ENCODE measurements at places on chromosomes 4 and X. TPM values are rescaled to one million over a fixed set of nuclear protein-coding genes. Genes with fewer than 3 reads are reported as not detected.
A peak's percentile ranks its signal among the peaks of the same experiment; 100 is the strongest.

GRCh38 chr4:152197211-152197610, 338.7 kb downstream of the FBXW7 start:
- H3K27me3 ChIP-seq: no peaks in the 10 kb centered on the region
- no peaks in the 10 kb centered on the region for H3K4me1 ChIP-seq
- DNase-seq: no peak
- no peak overlapping the region for H3K4me3 ChIP-seq

DNA sequence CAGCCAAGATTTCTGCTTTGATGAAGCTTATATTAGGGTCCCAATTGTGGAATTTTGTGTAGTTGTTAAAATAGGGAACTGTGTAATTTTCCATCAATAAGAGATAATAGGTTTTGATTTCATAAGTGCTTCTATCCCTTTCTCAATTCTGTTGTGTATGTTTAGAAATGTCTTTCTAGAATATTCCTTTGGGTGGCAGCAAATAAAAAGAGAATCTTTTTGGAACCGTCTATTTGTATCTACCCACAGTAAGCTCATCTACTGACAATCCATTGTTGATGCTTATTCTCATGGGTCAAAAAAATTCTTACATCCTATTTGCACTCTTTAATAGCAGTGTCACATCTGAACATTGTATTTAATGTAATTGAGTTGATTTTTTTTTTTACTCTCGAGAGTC, 61.7 kb downstream of the TMA16 start:
- H3K36me3 ChIP-seq: no peaks in the 10 kb centered on the region
- H3K4me3 ChIP-seq: no peak overlapping the region
- no peaks in the 10 kb centered on the region for H3K4me1 ChIP-seq

GRCh38 chr4:42133006-42133405, 19.4 kb downstream of the BEND4 start:
- H3K4me3 ChIP-seq: no peak overlapping the region
- H3K27me3 ChIP-seq: no peaks in the 10 kb centered on the region
- H3K27ac ChIP-seq: no peak overlapping the region
- no peak for DNase-seq
- no peaks in the 10 kb centered on the region for H3K4me1 ChIP-seq
- H3K36me3 ChIP-seq: no peaks in the 10 kb centered on the region

DNA sequence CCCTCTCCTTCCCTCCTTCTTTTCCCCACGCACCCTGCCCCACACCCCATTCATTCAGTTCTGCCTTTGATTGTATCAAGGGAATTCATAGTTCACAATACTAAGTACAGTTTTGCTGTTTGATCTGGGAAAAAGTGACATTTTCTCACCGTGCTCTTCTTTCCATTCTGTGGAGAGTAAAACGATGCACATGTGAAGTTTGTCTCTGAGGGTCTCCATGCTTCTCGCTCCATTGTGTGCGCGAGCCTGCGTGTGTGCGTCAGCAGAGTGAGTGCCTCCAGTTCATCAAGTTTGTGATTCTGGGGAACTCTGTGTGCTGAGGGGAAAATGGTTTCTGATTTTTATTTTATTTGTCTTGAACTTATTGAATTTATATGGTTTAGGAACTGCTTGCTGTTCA, 1.9 kb downstream of the STK26 start:
- H3K4me1 ChIP-seq: no peaks in the 10 kb centered on the region
- H3K27me3 ChIP-seq: no peaks in the 10 kb centered on the region
- H3K4me3 ChIP-seq: no peak overlapping the region
- no peak for DNase-seq
- no peak overlapping the region for H3K27ac ChIP-seq

DNA sequence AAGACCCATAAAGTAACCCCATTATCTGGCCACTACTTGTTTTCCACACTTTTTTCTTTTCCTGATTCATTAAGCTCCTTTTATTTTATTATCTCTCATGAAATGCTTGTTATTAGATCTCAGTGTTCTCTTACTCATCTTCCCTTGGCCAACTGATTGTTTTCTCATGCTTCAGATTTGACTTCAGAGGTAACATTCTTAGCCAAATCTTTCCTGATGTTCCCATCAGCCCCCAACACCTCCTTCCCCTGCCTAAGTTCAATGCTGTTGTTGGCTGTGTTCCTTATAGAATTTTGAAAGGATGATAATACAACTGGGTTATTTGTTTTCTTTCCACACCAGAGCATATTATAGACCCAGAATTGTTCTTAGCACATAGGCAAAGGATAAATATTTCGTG, 75.6 kb downstream of the BMPR1B start:
- H3K4me3 ChIP-seq: no peak overlapping the region
- DNase-seq: no peak
- H3K36me3 ChIP-seq: no peaks in the 10 kb centered on the region
- no peak overlapping the region for H3K27ac ChIP-seq

The L1CAM gene
- 4.5 TPM for total RNA-seq

- no peaks in the 10 kb centered on the region for H3K27me3 ChIP-seq
- no peak for DNase-seq
- H3K4me3 ChIP-seq: no peak overlapping the region
- H3K27ac ChIP-seq: no peak overlapping the region
- no peaks in the 10 kb centered on the region for H3K4me1 ChIP-seq
Measured at GRCh38 chr4:169955521-169955920, 70.7 kb downstream of the MFAP3L start.

The RAB40A gene
- 29.5 TPM for total RNA-seq

DNA sequence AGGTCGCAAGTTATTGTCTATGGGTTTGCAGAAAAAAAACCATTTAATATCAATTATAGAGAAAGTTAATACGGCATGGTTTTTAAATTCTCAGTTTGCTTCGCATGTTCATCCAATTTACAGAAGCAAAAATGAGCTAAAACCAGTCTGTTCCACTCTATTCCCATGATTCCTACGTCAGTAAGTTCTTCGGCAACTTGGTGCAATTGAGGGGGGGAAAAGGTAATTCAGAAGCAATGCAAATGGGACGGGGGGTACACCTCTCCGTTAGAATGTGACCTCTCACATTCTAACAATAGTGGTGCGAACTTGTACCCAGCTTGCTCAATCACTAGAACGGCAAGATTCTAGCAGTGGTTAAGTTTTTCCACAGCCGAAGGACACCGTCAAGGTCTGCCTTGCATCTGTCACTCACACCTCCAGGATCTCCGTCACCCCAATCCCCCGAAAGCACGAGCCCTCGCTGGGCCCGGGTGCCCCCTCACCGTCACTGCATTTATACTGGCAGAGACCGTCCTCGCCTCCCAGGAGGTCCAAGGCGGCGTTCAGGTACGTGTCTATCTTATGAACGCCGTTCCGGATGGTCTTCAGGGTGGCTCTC, 653 bp downstream of the PLA2G12A start:
- peak overlapping the region; percentile 81 for H3K27ac ChIP-seq
- H3K4me1 ChIP-seq: no peaks in the 10 kb centered on the region
- no peaks in the 10 kb centered on the region for H3K36me3 ChIP-seq
- H3K27me3 ChIP-seq: no peaks in the 10 kb centered on the region

- peak; percentile 58 for DNase-seq
- H3K4me1 ChIP-seq: peaks cover 11% of the 10 kb centered on the region
- no peak overlapping the region for H3K4me3 ChIP-seq
- peak overlapping the region; percentile 73 for H3K27ac ChIP-seq
Measured at GRCh38 chr4:140163029-140163810, 9.2 kb upstream of the MAML3 start.

DNA sequence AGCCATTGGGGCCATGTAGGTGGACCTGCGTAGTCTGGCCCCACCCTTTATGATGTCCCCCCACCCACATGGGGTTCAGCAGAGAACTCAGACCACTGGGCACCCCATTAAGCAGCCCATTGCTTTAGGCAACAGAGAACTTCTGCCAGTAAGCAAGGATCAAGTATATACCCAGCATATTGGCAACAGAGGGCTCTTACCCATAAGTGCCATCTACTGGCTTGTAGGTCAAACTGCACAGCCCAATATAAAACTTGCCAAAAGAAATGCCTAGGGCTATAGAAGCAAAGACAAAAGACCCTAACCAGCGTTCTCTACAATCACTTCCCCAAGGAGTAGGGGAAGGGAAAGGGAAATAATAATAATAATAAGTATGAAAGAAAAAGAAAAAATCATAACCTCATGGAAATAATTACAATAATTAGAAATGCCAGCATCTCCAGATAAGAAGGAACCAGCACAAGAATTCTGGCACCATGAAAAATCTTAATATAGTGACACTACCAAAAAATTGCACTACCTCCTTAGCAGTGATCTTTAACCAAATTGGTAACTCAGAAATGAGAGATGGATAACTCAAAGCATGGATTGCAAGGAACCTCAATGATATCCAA, 1090.7 kb downstream of the FAT4 start:
- H3K27me3 ChIP-seq: no peaks in the 10 kb centered on the region
- H3K27ac ChIP-seq: no peak overlapping the region
- DNase-seq: no peak
- no peaks in the 10 kb centered on the region for H3K4me1 ChIP-seq
- H3K36me3 ChIP-seq: no peaks in the 10 kb centered on the region
- H3K4me3 ChIP-seq: no peak overlapping the region

- H3K36me3 ChIP-seq: no peaks in the 10 kb centered on the region
- no peaks in the 10 kb centered on the region for H3K4me1 ChIP-seq
- no peak for DNase-seq
- no peaks in the 10 kb centered on the region for H3K27me3 ChIP-seq
- H3K27ac ChIP-seq: no peak overlapping the region
Measured at GRCh38 chr4:142141224-142141623, 504.8 kb downstream of the IL15 start.

- H3K27ac ChIP-seq: no peak overlapping the region
- H3K4me3 ChIP-seq: no peak overlapping the region
- DNase-seq: no peak
- no peaks in the 10 kb centered on the region for H3K27me3 ChIP-seq
- H3K36me3 ChIP-seq: no peaks in the 10 kb centered on the region
Measured at GRCh38 chr4:101142259-101142658, 205.1 kb downstream of the PPP3CA start.

- H3K4me3 ChIP-seq: no peak overlapping the region
- no peaks in the 10 kb centered on the region for H3K27me3 ChIP-seq
- no peaks in the 10 kb centered on the region for H3K4me1 ChIP-seq
- peak; percentile 13 for DNase-seq
- no peak overlapping the region for H3K27ac ChIP-seq
Measured at GRCh38 chrX:32137525-32137924, 1065.7 kb upstream of the FTHL17 start.

The PLS3 gene
- 49.2 TPM for total RNA-seq

The ANK2 gene
- 28.0 TPM for total RNA-seq

DNA sequence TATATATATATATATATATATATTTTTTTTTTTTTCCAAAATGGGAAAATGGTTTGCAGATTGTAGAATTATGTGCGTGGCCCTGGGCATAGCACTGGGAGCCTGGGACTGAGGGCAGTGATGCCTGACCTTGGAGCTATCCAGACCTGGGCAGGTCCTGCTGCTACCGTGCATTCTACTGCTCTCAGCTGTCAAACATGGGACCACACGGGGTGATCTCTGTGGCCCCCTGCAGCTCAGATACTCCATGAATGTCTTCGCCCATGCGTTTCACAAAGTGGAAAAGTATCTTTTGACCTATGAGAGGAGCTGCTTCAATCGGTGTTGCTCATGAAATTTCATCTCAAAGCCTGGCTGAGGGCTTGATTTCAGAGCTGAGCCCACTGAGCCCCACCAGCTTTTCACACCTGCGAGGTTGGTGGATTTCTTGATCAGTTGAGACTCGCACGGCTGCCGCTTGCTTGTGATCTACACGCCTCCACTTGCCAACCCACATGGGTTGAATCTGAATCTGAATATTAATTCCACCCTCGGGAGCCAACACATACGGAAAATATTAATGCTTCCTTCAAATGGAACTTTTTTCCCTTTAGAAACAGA, 35.7 kb downstream of the ING2 start:
- no peaks in the 10 kb centered on the region for H3K27me3 ChIP-seq
- H3K4me1 ChIP-seq: peaks cover 4% of the 10 kb centered on the region
- DNase-seq: no peak
- no peaks in the 10 kb centered on the region for H3K36me3 ChIP-seq
- H3K4me3 ChIP-seq: no peak overlapping the region

GRCh38 chrX:53997724-53998123, 46.5 kb downstream of the PHF8 start:
- H3K27ac ChIP-seq: no peak overlapping the region
- no peak for DNase-seq
- H3K27me3 ChIP-seq: no peaks in the 10 kb centered on the region
- H3K4me3 ChIP-seq: no peak overlapping the region

GRCh38 chr4:153733751-153734448, 25.9 kb downstream of the RNF175 start:
- no peaks in the 10 kb centered on the region for H3K27me3 ChIP-seq
- H3K4me3 ChIP-seq: no peak overlapping the region
- no peak overlapping the region for H3K27ac ChIP-seq

- no peaks in the 10 kb centered on the region for H3K4me1 ChIP-seq
- H3K36me3 ChIP-seq: no peaks in the 10 kb centered on the region
- no peaks in the 10 kb centered on the region for H3K27me3 ChIP-seq
Measured at GRCh38 chr4:123034023-123034422, 111.6 kb upstream of the NUDT6 start.

- no peaks in the 10 kb centered on the region for H3K4me1 ChIP-seq
- DNase-seq: no peak
- no peak overlapping the region for H3K27ac ChIP-seq
- H3K36me3 ChIP-seq: no peaks in the 10 kb centered on the region
Measured at GRCh38 chr4:23134331-23134730, 441.6 kb downstream of the GBA3 start.

DNA sequence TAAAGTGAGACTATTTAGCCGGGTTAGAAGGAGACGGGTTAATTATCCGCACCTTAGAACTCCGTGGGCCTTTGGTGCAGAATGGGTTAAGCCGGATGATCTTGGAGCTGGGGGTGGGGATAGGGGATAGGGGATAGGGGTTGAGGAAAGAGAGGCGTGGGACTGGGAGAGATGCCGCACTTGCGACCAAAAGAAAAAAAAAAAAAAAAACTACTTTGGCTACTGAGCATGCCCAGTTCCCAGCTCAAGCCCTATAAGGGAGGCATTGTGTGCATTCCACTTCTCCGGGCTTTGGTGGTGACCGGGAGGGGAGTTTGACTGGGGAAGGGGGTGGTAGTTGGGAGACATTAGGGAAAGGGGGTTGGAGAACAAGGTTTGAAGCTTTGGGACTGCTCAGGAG, at the start of gene SLITRK4:
SLITRK4 (minus strand) TSS at position 187 of the 400 bp plus-strand sequence. CDS start 4,993 bp downstream, outside the sequence.
- H3K27me3 ChIP-seq: no peaks in the 10 kb centered on the region
- no peak within 1 kb of the TSS for H3K27ac ChIP-seq
- peak within 1 kb of the TSS; percentile 46 for H3K4me3 ChIP-seq

DNA sequence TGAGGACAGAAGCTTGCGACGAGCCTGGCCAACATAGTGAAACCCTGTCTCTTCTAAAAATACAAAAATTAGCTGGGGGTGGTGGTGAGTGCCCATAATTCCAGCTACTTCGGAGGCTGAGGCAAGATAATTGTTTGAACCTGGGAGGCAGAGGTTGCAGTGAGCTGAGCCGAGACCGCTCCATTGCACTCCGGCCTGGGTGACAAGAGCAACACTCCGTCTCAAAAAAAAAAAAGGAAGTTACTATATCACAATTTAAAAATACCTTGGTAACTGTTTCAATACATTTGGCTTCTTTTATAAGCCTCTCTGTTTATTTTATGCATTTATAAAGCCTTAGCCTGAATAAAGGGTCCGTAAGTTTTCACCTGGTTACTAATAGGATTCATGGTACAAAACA, 46.6 kb upstream of the CHRNA9 start:
- H3K27ac ChIP-seq: no peak overlapping the region
- H3K4me3 ChIP-seq: no peak overlapping the region
- DNase-seq: no peak
- no peaks in the 10 kb centered on the region for H3K4me1 ChIP-seq
- no peaks in the 10 kb centered on the region for H3K36me3 ChIP-seq
- H3K27me3 ChIP-seq: no peaks in the 10 kb centered on the region
